Esophagus mucosa (tissue), 1 donor: ENCODE measurements at places on chromosomes 11 and 22. TPM values are rescaled to one million over a fixed set of nuclear protein-coding genes. Genes with fewer than 3 reads are reported as not detected.

- peak; percentile 20 for ATAC-seq
Measured at GRCh38 chr11:102226702-102227490, 90.4 kb upstream of the BIRC3 start.

GRCh38 chr11:104061853-104062521 lies 25.5 kb downstream of the DDI1 start:
- no peak for ATAC-seq

GRCh38 chr11:59755701-59756557 lies 753 bp downstream of the STX3 start:
- ATAC-seq: peak; percentile 79

DNA sequence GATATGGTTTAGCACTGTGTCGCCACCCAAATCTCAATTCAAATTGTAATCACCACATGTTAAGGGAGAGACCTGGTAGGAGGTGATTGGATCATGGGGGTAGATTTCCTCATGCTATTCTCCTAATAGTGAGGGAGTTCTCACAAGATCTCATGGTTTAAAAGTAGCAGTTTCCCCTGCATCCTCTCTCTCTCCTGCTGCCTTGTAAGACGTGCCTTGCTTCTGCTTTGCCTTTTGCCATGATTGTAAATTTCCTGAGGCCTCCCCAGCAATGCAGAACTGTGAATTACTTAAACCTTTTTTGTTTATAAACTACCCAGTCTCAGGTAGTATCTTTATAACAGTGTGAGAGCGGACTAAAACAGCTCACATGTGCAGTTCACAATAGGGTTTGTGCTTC lies 1668.7 kb upstream of the RAG2 start:
- no peak for ATAC-seq

GRCh38 chr11:65204646-65205601 lies 23.2 kb downstream of the CAPN1 start:
- ATAC-seq: peak; percentile 28

DNA sequence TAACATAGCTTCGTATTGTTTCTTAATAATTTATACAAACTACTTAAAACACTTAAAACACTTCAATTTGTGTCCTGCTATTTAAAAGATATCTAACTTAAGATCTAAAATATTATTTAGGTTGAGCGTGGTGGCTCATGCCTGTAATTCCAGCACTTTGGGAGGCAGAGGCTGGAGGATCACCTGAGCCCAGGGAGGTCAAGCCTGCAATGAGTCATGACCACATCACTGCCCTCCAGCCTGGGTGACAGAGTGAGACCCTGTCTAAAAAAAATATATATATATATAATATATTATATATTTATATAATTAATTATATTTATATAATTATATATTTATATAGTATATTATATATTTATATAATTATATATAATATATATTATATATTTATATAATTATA lies 4.2 kb upstream of the CTR9 start:
- no peak for ATAC-seq

DNA sequence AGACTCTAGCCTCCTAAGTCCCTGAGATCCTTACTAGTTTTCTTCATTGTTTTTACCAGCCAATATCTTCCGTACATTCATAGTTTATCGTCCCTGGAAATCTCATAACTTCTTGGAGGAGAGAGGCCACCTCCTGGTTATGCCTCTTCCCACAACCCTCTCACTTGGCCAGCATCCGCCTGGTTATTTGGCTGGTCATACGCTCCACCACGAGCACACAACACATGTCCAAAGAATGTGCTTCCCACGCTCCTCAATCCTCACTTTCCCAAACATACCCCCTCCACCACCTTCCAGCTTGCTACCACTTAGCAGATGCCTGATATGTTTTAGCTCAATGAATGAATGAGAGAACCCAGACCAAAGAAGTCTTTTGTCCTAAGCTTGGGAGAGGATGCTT lies 83.5 kb upstream of the EIF3D start:
- ATAC-seq: no peak

DNA sequence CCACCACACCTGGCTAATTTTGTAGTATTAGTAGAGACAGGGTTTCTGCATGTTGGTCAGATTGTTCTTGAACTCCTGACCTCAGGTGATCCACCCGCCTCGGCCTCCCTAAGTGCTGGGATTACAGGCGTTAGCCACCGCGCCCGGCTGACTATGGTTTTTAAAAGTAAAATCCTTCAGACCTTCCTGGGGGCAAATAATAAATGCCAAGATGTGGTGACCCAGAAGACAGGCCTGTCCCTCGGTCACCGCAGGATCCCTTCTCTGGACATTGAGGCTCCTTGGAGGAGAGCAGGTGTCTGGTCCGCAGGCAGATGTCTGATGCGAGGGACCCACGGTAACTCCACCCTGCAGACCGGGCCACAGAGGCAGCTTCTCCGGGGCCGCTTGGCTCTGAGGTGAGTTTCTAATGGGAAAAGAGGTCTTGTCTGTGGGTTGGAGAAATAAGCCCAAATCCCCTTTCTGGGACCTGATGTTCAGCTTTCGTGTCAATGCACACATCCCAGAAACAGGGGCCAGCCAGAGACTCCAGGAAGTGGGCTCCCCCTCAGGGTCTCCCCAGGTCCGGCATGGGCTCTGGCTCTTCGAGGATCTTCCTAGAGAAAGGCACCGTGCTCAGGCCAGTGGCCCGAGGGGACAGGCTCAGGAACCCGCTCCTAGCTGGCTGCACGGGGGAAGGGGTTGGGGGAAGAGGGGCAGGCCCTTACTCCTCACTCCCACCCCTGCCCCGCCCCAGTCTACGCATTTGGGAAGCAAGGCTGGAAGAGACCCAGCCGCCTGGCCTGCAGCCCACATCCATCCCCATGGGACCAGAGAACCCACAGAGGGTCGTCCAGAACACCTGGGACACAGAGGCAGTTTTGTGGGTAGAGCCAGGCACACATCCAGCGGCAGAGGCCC lies 100.6 kb downstream of the WNT7B start:
- ATAC-seq: no peak

DNA sequence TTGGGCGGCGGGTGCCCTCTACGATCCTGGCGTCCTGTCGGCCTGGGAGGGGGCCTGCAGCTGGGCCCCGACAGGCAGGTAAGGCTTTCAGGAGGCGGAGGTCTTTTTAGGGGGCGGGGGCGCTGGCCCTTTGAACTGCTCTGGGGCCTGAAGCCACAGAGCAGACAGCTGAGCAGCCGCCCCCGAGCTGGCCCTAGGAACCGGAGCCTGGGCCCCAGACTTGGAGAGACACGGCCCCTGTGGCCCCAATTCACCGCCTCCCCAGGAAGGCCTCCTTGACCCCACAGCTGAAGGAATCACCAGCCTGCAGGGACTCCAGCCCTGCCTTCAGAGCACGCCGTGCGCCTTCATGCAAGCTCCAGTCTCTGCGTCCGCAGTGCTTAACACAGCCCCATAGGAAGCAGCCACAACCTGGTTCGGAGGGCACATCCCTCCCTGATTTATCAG lies 618 bp upstream of the CERK start:
- no peak for ATAC-seq

GRCh38 chr22:49266561-49267519 lies 560.8 kb downstream of the BRD1 start:
- ATAC-seq: no peak

GRCh38 chr11:64339754-64340408 lies at the start of gene CCDC88B:
Gene CCDC88B (plus strand): TSS chr11:64340204. CDS start chr11:64340267, 63 bp downstream.
- ATAC-seq: peak; percentile 13

- no peak for ATAC-seq
Measured at GRCh38 chr11:115939731-115940421, 435.7 kb upstream of the CADM1 start.

NEFH gene
- total RNA-seq: not detected

ZNF70 gene
- total RNA-seq: 1.4 TPM

DEUP1 gene
- not detected for total RNA-seq

HORMAD2 gene
- not detected for total RNA-seq

MED15 gene
- total RNA-seq: 51.7 TPM

IGSF22 gene
- not detected for total RNA-seq

SEC14L6 gene
- total RNA-seq: not detected

RASSF10 gene
- total RNA-seq: 11.3 TPM
